Pulmonary artery endothelial cell (primary cell): ENCODE measurements at places on chromosomes 7 and 10. TPM values are rescaled to one million over a fixed set of nuclear protein-coding genes. Genes with fewer than 3 reads are reported as not detected.

The SORCS3 gene
- total RNA-seq: not detected in 2 replicates

The CCDC172 gene
- not detected in 2 replicates for total RNA-seq

The ATP5MK gene
- total RNA-seq: 158 and 197 TPM in 2 replicates

The BICC1 gene
- total RNA-seq: 1.7 and 3.2 TPM in 2 replicates

The FAM13C gene
- total RNA-seq: 0.07 and 0.11 TPM in 2 replicates

The ZNF32 gene
- total RNA-seq: 21.0 and 24.6 TPM in 2 replicates

The UTF1 gene
- total RNA-seq: not detected in 2 replicates

The ASZ1 gene
- total RNA-seq: not detected in 2 replicates

The FGL2 gene
- total RNA-seq: 0.25 and 0.26 TPM in 2 replicates

The LUC7L2 gene
- total RNA-seq: 33.0 and 47.8 TPM in 2 replicates

The NODAL gene
- total RNA-seq: not detected in 2 replicates
